Kidney (tissue), 22 donors: ENCODE measurements at places on chromosomes 12 and 14. TPM values are rescaled to one million over a fixed set of nuclear protein-coding genes. Genes with fewer than 3 reads are reported as not detected.

DNA sequence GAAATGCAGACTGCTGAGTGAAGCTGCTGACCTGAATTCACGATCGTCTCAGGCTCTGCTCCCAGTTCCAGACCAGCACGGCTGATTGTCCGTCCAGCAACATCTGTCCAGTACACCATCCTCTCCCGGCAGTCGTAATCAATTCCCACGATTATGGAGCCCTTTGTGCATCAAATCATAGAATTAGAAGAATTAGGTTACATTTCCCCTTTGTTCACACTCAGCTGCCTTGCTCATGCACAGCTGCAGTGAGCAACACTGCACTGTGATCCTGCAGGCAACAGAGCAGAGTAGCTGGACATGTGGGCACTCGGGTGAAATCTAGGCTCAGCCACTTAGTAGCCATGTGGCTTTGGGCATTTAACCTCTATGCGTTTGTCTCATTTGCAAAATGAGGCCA is 22.2 kb downstream of the RTRAF start:
- no peaks in the 10 kb centered on the region for H3K4me1 ChIP-seq
- no peak overlapping the region for H3K27ac ChIP-seq

DNA sequence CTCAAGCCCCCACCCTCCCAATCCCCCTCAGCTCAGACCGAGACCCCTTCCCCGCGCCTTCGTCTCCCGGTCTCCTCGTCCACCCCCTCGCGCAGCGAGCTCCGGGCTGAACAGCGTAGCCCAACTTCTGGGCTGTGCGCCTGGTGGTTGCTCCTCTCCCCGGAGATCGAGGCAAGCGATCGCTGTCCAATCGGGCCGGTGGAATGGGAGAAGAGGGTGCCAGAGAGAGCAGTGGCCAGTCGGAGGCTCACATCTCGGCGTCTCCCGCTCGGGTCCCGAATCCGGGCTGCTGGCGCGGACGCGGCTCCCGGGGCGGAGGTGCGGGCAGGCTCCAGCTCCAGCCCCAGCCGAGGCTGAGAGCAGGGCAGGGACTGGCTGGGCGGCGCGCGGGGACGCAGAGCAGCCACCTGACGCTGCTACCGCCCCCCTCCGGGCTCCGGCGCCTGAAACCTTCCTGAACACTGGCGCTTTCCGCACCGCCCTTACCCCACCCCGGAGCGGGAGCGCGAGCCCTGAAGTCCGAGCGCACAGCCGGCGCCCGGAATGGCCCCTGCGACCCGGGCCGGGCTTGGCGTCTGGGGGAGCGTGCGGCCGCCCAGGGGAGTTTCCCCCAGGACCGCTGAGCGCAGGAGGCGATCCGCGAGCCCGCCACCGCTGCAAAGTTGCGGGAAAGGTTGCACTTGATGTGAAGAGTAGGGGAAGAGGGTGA is 508 bp upstream of the KCNH5 start:
- no peaks in the 10 kb centered on the region for H3K36me3 ChIP-seq
- peak; percentile 74 for DNase-seq
- no peak overlapping the region for H3K4me3 ChIP-seq
- no peak overlapping the region for H3K27ac ChIP-seq
- H3K27me3 ChIP-seq: peaks cover 20% of the 10 kb centered on the region

DNA sequence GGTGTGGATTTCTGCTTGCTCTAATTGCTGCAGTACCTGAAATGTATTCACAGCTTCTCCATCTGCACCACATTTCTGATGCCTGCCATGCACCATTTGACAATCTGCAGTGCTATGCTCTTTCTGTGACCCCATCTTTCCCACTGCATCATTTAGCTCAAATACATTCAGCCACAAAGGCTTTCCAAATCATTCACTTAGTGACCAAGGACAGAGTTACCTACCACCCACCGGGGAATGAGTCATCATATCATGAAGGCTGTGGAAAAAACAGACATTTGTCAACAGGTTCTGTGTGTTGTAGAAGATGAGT is 465.5 kb upstream of the ATP2B1 start:
- no peaks in the 10 kb centered on the region for H3K4me1 ChIP-seq
- no peak overlapping the region for H3K4me3 ChIP-seq
- H3K36me3 ChIP-seq: no peaks in the 10 kb centered on the region
- no peak for DNase-seq
- no peaks in the 10 kb centered on the region for H3K27me3 ChIP-seq

- H3K27me3 ChIP-seq: no peaks in the 10 kb centered on the region
- peaks cover 2% of the 10 kb centered on the region for H3K4me1 ChIP-seq
- no peak overlapping the region for H3K27ac ChIP-seq
- DNase-seq: no peak
Observed at GRCh38 chr12:50265770-50266524, 17.4 kb downstream of the LIMA1 start.

Gene MMP17
- 3.2 TPM for total RNA-seq

Gene KRT85
- total RNA-seq: not detected

- no peak overlapping the region for H3K4me3 ChIP-seq
- no peak overlapping the region for H3K27ac ChIP-seq
- H3K27me3 ChIP-seq: peaks cover 3% of the 10 kb centered on the region
Observed at GRCh38 chr12:132179431-132180362, 35.4 kb downstream of the NOC4L start.

DNA sequence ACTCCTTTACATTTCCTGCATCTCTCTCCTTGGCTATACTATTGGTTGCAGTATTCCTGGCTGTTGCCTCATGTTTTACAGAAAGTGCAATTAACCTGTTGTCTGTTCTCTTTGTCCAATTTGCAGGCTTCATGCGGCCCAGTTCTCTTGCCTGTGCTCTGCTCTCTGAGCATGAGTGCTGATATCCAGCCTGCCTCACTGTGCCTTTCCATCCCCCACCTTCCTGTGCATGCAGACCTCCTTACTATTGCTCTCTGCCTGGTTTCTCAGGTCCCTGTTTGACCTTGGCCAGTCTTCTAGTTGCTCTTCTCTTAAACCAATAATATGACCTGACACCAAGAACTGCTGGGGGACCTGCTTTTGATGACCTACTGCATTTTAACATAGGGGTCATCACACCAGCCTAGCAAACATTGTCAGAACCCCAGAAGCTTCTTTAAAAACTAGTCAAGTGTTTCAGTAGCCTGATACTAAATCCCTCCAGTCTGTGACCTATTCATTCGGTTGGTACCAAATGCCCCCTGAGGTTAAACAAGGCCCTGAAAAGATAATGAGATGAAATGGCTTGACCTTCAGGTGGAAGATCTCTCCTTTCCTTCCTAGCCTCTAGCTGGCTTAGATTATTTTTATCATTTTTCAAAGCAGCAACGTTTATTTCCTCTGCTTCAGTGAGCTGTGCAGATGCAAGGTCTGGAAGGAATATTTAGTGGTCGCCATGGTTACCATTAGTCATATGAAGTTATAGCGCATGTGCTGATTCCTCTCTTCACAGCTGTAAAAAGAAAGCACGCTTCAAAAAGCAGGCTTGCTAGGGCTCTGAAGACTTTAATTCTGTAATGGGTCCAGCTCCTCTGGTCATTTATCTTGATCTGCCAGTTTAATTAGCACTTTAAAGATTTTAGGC is 216.5 kb downstream of the PHLDA1 start:
- no peaks in the 10 kb centered on the region for H3K27me3 ChIP-seq
- no peak for DNase-seq
- H3K4me1 ChIP-seq: peaks cover 2% of the 10 kb centered on the region
- H3K27ac ChIP-seq: no peak overlapping the region
- no peaks in the 10 kb centered on the region for H3K36me3 ChIP-seq

Gene PIWIL1
- 0.31 TPM for total RNA-seq

DNA sequence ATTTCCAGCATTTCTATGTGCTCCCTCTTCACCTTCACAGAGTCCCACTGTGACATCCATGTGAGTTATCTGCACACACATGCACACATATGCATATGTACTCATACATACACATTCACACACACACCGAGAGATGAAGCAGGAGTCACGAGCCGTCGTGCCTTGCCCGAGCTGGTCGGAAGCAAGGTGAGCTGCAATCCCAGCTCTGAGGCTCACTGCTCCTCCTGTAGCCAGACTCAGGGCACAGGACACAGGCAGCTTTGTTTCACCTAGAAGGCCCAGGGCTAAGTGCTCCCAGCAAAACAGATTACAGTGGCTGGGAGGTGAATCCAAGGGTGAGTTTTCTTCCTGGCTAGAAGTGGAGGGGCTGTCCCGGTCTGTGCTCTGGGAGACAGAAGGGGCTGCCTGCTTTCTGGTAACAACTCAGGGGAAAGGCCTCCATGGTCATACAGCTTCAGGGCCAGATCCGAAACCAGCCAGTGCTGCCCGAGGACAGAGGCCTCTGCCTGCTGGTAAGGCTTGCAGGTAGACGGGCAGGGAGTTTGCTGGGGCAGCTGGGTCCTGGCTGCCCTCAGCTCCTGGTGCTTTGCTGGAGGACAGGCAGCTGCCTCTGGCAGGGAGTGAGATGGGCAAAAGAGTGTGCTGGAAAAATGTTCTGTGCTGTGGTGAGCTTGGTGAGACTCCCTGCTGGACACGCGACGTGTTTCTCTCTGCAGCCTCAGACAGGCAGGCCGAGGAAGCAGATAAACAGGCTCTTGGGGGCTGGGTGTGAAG is 123.7 kb downstream of the CRACR2A start:
- no peak overlapping the region for H3K27ac ChIP-seq
- no peaks in the 10 kb centered on the region for H3K36me3 ChIP-seq
- no peaks in the 10 kb centered on the region for H3K27me3 ChIP-seq
- H3K4me3 ChIP-seq: no peak overlapping the region
- H3K4me1 ChIP-seq: no peaks in the 10 kb centered on the region

DNA sequence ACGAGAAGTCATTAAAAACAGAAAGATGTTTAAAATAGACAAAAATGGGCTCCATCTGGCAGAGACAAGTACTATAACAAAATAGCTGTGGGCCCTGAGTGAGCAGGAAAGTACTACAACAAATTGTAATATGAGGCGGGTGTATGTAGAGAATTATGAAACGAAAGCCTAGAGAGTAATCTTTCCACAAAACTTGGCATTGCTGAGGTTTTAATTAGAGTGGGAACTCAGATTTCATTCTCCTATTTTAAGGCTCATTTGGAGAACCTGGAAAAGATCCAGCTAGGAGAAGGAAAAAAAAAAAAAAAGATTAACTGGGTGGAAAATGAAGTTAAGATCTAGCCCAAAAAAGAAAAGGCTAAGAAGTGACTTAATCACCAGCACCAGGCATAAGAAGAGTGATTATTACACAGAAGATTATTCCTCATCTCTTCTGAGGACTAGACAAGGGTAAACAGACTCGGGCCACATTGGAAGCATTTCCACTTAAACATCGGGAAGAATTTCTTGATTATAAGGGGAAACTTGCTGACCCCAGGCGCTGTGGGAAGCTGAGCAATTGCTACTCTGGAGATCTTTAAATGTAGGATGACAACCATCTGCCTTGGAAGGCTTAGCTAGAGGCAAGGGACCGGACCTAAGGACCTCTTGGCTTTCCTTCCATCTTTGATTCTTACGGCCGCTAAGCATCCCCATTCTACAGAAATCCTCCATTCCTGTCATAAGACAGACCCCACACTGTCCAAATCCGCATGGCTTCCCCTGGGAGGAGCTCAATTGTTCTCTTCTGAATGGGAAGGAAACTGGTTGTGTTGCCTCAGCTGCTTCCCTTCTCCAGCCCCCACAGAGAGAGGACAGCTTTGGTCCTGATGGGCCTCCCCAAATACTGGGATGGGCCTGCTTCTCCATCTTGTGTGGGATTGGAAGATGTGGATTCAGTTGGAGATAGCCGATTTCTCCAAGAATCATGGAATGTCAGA is 40.6 kb downstream of the IGF1 start:
- no peaks in the 10 kb centered on the region for H3K36me3 ChIP-seq
- H3K4me3 ChIP-seq: no peak overlapping the region
- no peaks in the 10 kb centered on the region for H3K27me3 ChIP-seq

DNA sequence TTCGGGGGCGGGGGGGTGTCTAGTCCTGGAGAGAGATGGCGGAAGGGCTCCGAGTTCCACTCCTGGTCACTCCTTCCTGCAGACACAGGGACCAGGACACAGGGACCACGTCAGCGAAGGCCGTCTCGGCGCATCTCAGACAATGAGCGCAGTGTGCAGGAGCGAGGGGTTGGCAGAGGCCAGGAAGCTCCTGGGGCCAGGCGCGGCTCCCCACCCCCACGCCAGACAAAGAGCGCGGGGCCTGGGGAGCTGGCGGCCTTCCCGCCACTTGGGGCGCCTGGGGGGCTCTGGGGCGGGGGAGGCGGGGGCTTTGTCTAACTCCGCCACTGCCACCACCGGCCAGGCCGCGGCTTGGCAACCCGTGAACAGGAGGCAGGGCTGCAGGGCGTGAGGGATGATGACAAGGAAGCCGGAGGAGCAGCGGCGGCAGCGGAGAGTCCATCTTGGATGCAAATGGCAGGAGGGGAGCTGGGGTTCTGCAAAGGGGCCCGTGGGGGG is 2.2 kb downstream of the CDK2AP1 start:
- H3K4me1 ChIP-seq: peaks cover 22% of the 10 kb centered on the region
- H3K4me3 ChIP-seq: no peak overlapping the region
- peaks cover 3% of the 10 kb centered on the region for H3K36me3 ChIP-seq
- no peaks in the 10 kb centered on the region for H3K27me3 ChIP-seq
- H3K27ac ChIP-seq: no peak overlapping the region

DNA sequence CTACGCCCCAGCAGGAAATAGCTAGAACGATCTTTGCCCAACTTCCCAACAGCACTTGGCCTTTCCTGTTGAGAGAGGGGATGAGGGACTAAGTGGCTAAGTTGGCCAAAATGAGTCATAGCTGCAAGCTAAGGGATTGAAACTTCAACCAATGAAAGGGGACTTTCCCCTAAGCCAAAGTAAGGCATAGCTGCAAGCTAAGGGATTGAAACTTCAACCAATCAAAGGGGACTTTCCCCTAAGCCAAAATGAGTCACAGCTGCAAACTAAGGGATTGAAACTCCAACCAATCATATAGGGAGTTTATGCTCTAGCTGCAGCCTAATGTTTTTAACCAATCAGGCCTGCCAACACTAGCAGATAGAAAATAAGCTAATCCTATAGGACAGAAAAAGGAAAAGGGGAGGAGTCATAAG is 100.5 kb upstream of the SSTR1 start:
- H3K27ac ChIP-seq: no peak overlapping the region
- H3K4me3 ChIP-seq: no peak overlapping the region
- H3K36me3 ChIP-seq: no peaks in the 10 kb centered on the region

- no peaks in the 10 kb centered on the region for H3K4me1 ChIP-seq
- peak overlapping the region; percentile 68 for H3K27ac ChIP-seq
- no peak overlapping the region for H3K4me3 ChIP-seq
- H3K27me3 ChIP-seq: no peaks in the 10 kb centered on the region
Observed at GRCh38 chr12:49201595-49202295, 12.9 kb upstream of the TUBA1A start.

DNA sequence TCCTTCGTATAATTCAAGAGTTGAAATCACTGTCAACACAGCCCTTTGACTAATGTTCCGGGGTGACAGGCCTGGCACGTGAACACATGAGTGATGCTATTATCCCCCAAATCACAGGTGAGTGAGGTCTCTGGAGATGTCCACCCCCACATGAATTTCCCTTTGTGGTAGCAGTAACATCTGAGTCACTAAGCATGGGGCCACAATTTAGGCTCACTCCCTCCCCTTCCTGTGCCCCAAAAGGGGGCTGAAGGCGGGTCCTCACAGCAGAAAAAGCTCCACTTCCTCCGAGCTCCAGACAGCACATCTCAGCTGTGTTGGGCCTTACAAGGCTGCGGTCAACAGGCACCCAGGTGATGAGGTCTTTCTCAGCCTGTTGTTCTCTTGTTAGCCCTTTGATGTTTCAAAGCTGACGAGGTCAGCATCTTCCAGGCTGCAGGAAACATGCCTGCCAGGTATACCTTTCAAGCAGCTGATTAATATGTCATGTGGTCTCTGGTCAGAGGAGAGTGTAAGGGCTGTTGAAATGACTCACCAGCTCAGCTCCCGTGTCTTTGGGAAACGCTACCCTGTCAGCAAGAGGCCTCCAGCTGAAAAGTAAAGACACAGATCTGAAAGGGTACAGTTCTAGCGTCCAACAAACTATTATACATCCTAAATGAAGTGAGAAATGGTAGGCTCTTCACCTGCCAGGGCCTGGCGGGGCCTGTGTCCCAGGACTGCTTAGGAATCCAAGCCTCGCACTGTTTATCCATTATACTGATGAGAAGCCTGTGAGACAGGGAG is 107.3 kb downstream of the ZFP36L1 start:
- peaks cover 31% of the 10 kb centered on the region for H3K4me1 ChIP-seq
- no peak overlapping the region for H3K4me3 ChIP-seq
